Epithelial cell of proximal tubule (primary cell): ENCODE measurements at places on chromosomes 5 and 9. TPM values are rescaled to one million over a fixed set of nuclear protein-coding genes. Genes with fewer than 3 reads are reported as not detected.

Gene TMEM174
- not detected in 2 replicates for total RNA-seq

Gene CCDC171
- 0.92 and 0.94 TPM in 2 replicates for total RNA-seq

Gene OR1Q1
- not detected in 2 replicates for total RNA-seq

Gene ACTBL2
- 2.2 and 2.3 TPM in 2 replicates for total RNA-seq

Gene FAM200C
- 1.3 and 2.5 TPM in 2 replicates for total RNA-seq

Gene CCDC192
- not detected in 2 replicates for total RNA-seq

Gene SUSD3
- total RNA-seq, result 1.4 and 2.9 TPM in 2 replicates

Gene NR2F1
- 12.6 and 14.8 TPM in 2 replicates for total RNA-seq

Gene DCAF10
- total RNA-seq, result 8.3 and 17.8 TPM in 2 replicates

DNA sequence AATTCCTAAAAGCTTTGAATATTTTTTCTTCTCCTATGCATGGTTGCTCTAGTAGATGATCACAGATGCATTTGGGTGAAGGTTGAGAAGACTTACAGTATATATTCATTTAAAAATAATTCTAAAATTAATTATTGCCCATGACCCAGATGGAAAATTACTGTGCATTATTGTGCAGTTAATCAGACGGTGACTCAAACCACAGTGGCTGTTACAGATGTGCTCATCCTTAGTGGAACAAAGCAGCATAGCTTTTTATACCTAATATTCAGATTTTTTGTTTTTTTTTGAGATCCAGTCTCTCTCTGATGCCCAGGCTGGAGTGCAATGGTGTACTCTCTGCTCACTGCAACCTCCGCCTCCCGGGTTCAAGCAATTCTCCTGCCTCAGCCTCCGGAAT is 10.7 kb downstream of the OR2V1 start:
- DNase-seq, result no peak

- no peak for DNase-seq
Observed at GRCh38 chr9:82891321-82891720, 171.6 kb downstream of the RASEF start.

- DNase-seq, result no peak
Observed at GRCh38 chr5:108620516-108620915, 127.2 kb upstream of the FER start.

- no peak for DNase-seq
Observed at GRCh38 chr9:14687042-14687719, 6.1 kb downstream of the ZDHHC21 start.

DNA sequence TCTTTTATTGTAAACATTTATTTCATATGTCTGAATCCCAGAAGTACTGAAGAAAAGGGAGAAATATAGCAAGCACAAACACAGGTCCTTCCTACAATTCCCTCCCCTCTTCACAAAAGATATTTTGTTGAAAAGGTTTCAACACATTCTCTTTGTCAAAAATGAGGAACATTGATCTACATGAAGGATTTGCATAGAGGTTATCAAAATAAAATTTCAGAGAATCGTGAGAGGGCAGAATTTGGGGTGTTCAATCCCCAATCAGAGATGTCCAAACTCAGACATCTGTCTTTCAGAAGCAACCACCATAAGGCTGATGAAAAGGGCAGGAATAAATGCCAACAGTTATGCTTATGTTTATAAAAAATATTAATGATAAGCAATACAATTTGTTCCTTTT is 69.2 kb downstream of the MARCHF3 start:
- DNase-seq, result no peak

- peak; percentile 92 for DNase-seq
Observed at GRCh38 chr5:132094393-132095076, 20.9 kb downstream of the CSF2 start.

DNA sequence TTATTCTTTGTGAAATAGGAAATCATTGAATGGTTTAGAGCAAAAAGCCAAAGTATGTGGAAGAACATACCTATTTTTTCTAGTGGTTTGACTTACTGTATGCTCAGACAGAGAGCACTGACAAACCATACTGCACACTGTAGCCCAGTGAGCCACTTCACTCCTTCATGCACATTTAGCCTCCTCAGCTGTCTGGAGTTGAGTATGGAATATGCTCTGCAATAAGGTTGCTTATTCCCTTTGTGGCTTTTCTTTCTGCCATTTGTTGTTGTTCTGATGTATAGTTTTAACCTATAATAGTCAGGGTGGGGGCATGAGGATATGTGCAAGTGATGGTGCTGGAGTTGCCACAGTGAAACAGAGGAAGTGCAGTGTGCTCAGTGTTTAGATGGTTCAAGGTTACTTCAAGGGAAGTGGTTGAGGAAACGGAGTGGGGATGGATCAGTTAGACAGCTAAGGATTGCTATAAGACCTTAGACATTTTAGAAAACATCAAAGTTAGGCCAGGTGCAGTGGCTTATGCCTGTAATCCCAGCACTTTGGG is 100.7 kb downstream of the CDC42SE2 start:
- no peak for DNase-seq

DNA sequence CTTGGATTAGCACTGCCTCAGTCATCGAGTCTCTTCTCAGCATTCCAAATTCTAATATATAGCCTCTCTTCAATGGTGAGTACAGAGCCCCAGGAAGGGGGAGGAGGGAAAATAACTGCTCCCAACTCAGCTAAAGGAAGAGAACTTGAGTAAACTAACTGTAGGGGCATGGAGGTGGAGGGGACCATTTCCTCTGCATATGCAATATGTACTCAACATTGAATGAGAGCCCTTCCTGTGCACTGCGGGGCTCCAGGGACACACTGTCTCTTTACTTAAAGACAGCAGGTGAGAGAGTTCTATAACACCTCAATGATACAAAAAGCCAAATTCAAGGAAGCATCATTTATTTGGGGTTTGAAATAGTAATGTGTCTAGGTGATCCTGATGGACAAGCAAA is 75.1 kb downstream of the GNAQ start:
- DNase-seq, result no peak

DNA sequence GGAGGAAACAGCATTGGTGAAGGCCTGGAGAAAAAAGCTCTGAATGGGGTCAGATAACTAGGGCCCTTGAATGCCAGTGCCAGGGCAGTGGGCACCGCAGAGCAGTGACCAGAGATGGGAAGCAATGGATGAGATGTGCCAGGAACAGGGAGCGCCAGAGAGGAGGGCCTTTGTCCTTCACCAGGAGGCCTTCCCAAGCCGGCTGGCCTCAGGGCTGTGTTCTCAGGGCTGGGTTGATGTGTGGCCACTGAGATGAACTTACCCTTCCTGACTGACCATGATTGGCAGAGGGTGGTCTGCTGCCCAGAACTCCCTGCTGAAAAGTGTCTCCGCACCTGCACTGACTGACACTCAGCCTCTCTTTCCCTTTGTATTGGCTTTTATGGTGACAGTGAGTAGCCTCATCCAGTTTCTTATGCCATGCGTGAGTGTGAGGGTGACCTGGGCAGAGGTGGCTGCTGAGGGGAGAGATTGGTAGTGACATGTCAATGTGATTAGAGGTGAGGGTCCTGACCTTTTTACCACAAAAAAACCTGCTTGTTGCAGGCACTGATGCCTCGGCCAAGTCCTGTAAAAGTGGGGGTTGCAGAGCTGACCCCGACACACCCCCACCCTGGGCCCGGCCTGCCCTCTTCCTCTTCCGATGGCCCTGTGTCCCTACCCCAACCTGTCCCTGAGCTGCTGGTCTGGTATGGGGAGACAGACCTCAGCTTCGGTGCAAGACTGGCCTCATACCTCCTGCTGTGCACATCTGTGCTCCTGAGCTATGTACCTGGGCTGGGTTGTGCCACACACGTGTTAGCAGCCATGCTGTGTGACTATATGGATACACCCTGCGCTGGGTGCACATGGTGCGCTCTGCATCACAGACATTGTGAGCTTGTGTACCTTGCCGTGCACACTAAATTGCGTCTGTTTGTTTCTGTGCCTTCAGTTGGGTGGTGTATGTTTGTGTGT is 57.1 kb upstream of the PSD2 start:
- no peak for DNase-seq

DNA sequence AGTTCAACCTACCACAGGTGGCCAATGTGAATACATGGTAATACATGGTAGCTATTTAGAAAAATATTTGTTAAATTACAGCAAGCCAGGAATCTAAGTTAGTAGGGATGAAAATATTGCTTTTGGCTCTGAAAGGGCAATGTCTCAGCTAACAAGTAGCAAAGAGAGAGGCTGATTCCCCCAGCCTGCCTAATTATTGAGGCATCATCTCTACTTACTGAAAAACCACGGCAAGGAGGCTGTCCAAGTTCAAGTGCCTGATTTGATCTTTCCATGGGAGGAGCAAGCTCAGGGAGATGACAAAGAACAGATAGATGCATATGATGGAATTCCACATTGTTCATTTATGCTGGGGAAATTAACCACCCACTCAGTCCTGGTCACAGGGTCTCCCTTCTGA is 28.7 kb upstream of the UBTD2 start:
- no peak for DNase-seq

DNA sequence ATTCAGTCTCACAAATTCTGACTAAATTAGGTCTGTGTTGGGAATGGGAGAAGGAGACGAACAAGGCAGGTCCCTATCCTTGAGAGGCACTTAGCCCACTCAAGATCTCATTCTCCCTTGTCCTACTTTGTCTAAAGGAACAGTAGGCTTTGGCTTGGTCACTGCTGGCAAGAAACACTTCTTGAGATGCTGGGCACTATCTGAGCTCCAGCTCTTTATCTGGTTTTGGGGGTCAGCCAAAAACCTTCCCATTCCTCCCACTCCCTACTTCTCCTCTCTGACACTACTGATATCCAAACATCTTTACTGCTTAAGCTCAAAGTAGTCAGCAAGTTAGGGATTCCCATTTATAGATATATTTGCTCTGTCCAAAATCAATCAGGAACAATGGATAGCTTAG is 155.2 kb downstream of the MAPKAP1 start:
- DNase-seq, result no peak

DNA sequence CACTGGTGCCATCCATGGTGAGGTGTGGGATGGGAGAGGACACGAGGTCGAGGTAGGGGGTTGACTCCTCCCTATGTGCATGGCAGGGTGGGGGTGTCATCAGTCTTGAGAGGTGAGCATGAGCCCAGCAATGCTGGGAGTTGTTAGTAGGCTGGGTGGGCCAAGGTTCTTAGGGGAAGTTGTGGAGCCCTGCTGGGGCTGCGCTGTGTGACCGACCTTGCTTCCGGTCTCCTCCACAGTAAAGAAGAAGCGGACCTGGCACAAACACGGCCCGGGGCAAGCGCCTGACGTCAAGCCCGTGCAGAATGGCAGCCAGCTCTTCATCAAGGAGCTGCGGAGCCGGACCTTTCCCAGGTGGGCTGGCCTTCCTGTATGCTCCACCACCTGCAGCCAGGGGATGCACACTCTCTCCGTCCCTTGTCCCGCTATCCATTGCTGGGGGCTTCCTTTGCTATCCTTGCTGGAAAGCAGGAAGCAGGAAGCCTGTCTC is 59.8 kb downstream of the PHF2 start:
- no peak for DNase-seq

DNA sequence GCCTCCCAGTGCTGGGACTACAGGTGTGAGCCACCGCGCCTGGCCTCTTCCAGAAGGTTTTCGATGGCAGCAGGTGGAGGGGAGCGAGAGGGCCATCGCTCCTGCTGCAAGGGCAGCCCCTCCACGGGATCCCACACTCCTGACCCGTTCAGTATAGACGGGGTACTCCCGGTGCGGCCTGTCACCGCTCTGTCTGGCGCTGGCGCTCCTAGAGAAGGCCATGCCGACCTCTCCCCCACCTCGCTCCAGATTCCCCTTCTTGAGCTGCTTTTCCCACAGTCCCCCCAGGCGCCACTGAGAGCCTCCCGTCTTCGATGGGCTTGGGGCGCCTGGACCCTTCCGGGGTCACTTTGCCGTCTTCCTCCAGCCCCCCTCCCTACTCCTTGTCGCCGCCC is 4.3 kb upstream of the SQSTM1 start:
- DNase-seq, result no peak

- DNase-seq, result peak; percentile 3
Observed at GRCh38 chr5:60633341-60633740, 66.6 kb downstream of the DEPDC1B start.

DNA sequence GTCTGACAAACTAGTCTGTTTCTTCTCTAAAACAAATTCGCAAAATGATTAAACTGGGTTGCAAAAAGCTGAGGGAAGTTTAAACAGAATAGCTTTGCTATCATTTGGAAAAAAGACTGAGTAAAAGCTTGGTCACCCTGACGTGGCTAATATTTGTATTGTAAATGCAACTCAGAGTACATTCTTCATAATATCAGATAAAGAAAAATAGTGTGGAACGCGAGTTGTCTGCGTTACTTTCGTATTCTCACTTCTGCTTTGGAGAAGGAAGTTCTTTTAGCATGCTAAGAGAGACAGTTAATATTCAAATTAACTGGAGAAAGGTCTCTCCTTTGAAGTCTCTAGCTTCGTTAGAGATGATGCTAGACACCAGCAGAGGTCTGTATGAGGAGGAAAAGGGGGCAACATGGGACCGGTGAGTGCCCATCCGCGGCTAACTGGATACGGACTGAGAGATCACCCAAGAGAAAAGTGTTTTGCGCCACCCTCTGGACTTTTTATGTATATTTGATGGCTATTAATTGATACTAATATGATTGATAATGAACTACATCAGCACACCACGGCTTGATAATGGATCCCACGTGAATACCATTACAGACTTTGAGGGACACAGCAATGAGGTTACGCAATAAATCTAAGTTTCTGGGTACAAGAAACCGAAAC is 2.9 kb upstream of the CNTRL start:
- no peak for DNase-seq

DNA sequence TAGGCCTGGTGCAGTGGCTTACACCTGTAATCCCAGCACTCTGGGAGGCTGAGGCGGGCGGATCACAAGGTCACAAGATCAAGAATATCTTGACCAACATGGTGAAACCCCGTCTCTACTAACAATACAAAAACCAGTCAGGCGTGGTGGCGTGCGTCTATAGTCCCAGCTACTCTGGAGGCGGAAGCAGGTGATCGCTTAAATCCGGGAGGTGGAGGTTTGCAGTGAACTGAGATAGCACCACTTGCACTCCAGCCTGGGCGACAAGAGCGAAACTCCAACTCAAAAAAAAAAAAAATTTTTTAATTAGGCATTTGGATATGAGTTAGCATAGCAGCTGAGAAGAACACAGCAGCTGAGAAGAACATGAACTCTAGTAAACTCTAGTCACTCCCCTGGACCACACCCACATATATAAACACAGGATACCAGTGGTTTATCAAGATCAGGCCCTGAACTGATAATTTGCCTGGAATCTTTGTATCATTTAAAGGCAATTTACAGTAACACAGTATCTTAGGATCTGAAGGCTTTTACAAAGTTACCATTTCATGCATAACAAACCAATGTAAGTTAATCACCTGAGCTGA is 4.6 kb upstream of the UGCG start:
- no peak for DNase-seq

DNA sequence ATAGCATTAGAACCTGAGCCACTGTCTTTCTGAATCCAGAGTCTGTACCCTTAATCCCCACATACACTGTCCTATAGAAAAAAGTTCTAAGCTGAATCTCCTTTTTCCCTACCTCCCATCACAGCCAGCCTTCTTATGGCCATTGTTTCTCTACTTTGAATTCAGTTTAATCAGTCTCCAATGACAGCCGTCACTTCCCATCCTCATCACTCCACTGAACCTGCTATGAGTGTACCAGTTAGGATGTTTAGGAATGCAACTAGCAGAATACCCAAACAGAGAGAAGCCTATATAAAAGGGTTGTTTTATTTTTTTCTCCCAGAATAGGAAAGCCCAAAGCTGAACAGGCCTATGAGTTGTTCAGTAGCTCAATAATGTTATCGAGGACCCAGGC is 220.4 kb upstream of the NREP start:
- DNase-seq, result no peak
